ENCODE measurements at places on chromosomes 2 and 18. TPM values are rescaled to one million over a fixed set of nuclear protein-coding genes. Genes with fewer than 3 reads are reported as not detected.
A peak's percentile ranks its signal among the peaks of the same experiment; 100 is the strongest.

GRCh38 chr2:8860239-8860638, 22.8 kb upstream of the KIDINS220 start:
- no peak for DNase-seq
- peaks cover 6% of the 10 kb centered on the region for H3K36me3 ChIP-seq
- H3K4me3 ChIP-seq, result no peak overlapping the region

Gene C2orf92
- total RNA-seq, result 9.1 TPM

GRCh38 chr2:59905731-59906130, 647.7 kb downstream of the BCL11A start:
- H3K4me1 ChIP-seq, result no peaks in the 10 kb centered on the region
- H3K4me3 ChIP-seq, result no peak overlapping the region
- H3K27me3 ChIP-seq, result no peaks in the 10 kb centered on the region
- no peak for DNase-seq
- no peaks in the 10 kb centered on the region for H3K36me3 ChIP-seq

Gene TMEM37
- 2.0 TPM for total RNA-seq

Gene ERBB4
- 12.7 TPM for total RNA-seq

- H3K4me1 ChIP-seq, result no peaks in the 10 kb centered on the region
- no peak overlapping the region for H3K27ac ChIP-seq
- no peak overlapping the region for H3K4me3 ChIP-seq
- H3K36me3 ChIP-seq, result no peaks in the 10 kb centered on the region
- peaks cover 3% of the 10 kb centered on the region for H3K27me3 ChIP-seq
Observed at GRCh38 chr2:30110773-30111172, 36.0 kb upstream of the YPEL5 start.

DNA sequence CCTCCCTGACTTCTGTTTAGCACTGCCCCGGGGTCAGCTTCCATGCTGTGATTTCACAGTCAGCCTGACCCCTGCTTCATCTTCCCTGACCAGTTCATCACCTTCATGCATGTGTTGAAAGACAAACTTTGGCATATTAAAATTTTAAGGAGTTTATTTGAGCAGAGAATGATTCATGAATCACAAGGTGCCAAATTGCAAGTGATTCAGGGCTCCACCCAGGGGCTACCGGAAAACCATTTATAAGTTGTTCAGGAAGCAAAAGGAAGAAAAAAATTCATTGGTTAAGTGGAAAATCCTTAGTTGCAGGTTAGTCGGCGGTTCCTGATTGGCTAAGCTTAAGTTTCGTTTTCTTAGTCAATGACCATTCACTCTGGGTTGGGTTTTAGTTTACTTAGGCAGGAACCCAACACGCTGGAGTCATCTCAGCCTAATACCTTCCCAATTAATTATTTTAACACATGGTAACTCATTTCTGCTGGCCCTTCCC, 10.6 kb downstream of the IL1F10 start:
- peaks cover 21% of the 10 kb centered on the region for H3K4me1 ChIP-seq
- H3K27me3 ChIP-seq, result no peaks in the 10 kb centered on the region
- no peak overlapping the region for H3K27ac ChIP-seq

Gene EGR4
- total RNA-seq, result not detected

DNA sequence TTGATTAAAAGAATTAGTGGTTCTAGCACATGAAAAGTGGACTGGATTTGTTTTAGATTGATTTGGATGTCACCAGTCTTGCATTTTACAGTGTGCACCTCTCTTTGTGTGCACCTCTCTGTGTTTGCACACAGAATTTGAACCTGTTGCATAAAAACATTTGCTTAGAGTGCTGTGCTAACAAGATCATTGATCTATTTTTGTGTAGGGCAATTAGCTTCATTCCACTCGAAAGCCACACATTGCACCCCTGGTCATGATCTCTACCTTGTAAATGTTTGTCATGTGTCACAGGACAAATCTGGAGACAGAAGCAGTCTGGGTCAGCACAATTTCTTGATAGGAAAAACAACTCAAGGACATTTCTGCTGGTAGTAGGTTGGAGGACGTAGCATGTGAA, 258.7 kb upstream of the LINC00305 start:
- H3K27me3 ChIP-seq, result no peaks in the 10 kb centered on the region
- DNase-seq, result no peak
- no peak overlapping the region for H3K4me3 ChIP-seq
- no peaks in the 10 kb centered on the region for H3K36me3 ChIP-seq
- H3K4me1 ChIP-seq, result no peaks in the 10 kb centered on the region

DNA sequence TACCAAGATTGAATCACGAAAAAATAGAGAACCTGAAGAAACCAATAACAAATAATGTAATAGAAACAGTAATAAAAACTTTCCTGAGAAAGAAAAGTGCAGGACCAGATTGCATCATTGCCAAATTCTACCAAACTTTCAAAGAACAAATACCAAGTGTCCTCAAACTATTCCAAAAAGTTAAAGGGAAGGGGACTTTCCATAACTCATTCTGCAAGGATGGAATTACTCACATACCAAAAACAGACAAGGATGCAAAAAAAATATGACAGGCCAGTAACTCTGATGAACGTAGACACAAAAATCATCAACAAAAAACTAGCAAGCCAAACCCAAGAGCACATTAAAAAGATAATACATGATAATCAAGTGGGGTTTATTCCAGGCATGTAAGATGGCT, 172.3 kb upstream of the SLC35G4 start:
- no peak overlapping the region for H3K27ac ChIP-seq
- H3K4me1 ChIP-seq, result no peaks in the 10 kb centered on the region
- no peak for DNase-seq
- no peaks in the 10 kb centered on the region for H3K27me3 ChIP-seq

Gene SERPINB11
- not detected for total RNA-seq

- H3K27me3 ChIP-seq, result no peaks in the 10 kb centered on the region
- peak overlapping the region; percentile 57 for H3K27ac ChIP-seq
- H3K36me3 ChIP-seq, result no peaks in the 10 kb centered on the region
- H3K4me3 ChIP-seq, result no peak overlapping the region
Observed at GRCh38 chr18:24989760-24990593, 362.0 kb downstream of the ZNF521 start.

GRCh38 chr2:223072826-223073225, 20.8 kb downstream of the KCNE4 start:
- DNase-seq, result no peak
- no peaks in the 10 kb centered on the region for H3K4me1 ChIP-seq
- H3K4me3 ChIP-seq, result no peak overlapping the region
- H3K27ac ChIP-seq, result no peak overlapping the region

- H3K4me3 ChIP-seq, result peak overlapping the region; percentile 14
- peak overlapping the region; percentile 81 for H3K27ac ChIP-seq
- peak; percentile 57 for DNase-seq
- no peaks in the 10 kb centered on the region for H3K27me3 ChIP-seq
- peaks cover 36% of the 10 kb centered on the region for H3K4me1 ChIP-seq
Observed at GRCh38 chr2:174632841-174633622, 35.4 kb upstream of the WIPF1 start.

Measured in muscle of leg (tissue), 16 donors.